GM10248 (cell line): ENCODE measurements at places on chromosomes 11 and 22.
A peak's percentile ranks its signal among the peaks of the same experiment; 100 is the strongest.

DNA sequence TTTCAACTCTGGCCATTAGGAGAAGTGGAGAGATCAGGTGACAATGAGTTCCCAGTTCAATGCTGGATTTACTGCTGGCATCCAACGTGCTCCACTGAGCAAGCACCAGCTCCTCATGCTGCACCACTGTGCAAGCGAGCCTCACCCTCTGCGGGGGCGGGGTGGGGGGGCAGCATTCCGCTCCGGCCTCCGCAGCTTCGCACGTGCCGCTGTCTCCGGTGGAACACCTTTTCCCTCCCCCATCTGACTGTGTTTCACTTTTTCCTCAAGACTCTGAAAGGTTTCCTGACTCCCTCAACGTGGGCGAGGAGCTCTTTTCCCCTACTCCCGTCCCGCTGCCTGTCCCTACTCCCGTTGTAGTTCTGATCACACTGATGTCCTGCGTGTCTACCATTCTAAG lies 835 bp upstream of the RHOD start:
- no peak for DNase-seq

GRCh38 chr11:44741976-44742375 lies 15.2 kb downstream of the TSPAN18 start:
- no peak for DNase-seq

DNA sequence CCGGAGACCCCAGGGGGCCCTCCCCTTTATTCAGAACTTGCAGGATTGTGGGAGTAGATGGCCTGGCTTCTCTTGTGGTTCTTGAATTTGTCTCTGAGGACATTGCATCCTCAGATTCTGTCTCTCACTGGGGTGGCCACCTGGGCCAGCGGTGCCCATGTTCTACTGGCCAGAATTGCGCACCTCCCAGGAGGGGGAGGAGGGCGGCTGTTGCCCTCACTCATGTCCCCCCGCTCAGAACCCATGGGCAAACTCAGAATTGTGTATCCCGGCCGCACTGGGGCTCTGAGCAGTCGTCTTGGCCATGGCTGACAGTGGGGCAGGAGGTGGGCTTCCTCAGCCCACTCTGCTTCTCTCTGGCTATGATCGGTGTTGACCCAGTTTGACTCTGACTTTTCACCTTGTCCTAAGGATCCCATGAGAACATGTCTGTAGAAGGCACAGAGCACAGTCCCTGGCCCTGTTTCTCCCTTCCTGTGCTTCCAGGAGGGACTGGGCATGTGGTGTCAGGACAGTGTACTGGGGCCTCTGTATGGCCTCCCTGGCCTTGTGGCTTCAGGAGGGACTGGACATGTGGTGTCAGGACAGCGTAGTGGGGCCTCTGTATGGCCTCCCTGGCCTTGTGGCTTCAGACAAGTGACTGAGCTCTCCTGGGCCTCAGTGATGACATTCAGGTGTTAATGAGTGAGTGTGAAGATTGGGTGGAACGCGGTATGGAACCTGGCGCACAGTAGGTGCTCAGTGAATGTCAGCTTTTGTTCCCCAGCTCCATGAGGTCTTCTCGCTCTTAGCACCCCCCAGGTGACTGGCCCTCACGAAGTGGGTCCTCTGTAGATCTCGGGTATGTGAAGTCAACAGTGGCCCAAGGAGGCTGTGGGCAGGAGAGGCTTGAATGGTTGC lies 99.3 kb downstream of the TBC1D22A start:
- no peak for DNase-seq

DNA sequence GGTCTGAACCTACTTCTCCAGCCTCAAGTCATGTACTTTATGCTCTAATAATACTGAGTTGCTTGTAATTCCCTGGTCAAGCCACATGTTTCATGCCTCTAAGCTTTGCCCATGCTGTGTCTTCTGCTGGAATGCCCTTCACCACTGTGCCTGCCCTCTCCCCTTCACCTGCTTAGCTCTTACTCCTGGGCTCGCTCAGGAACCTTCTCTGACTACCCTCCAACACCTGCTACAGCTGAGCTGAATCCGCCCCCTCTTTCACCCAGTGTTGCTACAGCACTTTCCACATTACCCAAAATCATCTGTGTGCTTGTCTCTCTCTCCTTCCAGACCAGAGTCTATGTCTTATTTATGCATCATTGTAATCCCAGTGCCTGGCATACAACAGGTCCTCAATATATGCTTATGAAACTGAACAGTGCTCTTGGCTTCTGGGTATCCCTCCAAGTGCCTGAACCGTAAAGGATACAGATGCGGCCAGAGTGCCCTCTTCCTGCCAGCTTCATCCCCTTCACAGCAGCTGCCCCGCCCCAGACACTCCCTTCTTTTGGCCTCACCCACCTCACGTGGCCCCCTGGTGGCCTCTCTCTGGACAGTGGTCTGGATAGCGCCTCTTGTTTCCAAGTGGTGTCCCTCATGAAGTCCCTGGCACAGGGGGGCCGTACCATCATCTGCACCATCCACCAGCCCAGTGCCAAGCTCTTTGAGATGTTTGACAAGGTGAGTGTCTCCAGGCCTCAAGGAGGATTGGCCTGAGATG lies 7.1 kb downstream of the ABCG4 start:
- no peak for DNase-seq

DNA sequence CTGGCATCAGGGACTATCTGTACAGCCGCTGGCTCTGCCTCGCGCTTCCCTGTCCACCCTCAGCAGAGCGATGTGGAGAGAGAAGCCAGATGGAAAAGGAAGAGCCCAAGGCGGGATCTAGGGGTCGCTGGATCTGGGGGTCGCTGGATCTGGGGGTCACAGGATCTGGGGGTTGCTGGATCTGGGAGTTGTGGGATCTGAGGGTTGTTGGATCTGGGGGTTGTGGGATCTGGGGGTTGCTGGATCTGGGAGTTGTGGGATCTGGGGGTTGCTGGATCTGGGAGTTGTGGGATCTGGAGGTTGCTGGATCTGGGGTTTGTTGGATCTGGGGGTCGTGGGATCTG lies 2.0 kb upstream of the MS4A10 start:
- DNase-seq = no peak

DNA sequence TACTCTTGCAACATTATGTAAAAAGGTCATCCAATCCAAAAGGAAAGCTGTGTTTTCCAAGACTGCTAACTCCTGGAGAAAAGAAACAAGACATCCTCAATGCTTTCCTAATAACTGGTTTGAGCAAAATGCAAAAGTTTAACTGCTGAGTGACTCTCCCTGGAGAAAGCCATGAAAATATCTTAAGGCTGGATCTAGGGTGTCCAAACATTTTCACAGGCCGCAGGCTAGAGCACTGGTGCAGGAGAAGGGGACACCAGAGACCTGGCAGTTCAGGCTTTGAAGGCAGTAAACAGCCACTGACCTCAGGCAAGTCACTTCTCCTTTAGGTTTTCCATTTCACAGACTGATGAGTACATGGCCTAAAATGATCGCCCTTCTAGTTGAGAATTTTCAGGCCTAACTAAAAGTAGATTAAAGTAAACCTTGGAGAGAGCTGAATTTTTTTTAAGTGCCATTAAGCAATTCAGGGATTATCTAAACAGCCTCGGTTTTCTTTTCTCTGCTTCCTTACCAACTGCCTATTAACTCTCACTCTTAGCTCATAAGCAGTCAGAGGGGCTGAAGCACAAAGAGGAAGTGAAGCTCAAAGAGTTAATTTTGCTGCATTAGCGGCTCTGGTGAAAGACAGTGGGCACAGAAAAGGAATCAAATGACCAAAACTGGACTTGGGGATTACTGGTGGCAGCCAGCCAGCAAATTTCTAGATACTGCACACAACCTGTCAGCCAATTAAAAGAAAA lies 2.3 kb downstream of the CHKA start:
- DNase-seq = peak; percentile 65

GRCh38 chr11:81975261-81975900 lies 758.3 kb downstream of the FAM181B start:
- no peak for DNase-seq

GRCh38 chr11:38788561-38788960 lies 2190.5 kb upstream of the RAG2 start:
- no peak for DNase-seq

DNA sequence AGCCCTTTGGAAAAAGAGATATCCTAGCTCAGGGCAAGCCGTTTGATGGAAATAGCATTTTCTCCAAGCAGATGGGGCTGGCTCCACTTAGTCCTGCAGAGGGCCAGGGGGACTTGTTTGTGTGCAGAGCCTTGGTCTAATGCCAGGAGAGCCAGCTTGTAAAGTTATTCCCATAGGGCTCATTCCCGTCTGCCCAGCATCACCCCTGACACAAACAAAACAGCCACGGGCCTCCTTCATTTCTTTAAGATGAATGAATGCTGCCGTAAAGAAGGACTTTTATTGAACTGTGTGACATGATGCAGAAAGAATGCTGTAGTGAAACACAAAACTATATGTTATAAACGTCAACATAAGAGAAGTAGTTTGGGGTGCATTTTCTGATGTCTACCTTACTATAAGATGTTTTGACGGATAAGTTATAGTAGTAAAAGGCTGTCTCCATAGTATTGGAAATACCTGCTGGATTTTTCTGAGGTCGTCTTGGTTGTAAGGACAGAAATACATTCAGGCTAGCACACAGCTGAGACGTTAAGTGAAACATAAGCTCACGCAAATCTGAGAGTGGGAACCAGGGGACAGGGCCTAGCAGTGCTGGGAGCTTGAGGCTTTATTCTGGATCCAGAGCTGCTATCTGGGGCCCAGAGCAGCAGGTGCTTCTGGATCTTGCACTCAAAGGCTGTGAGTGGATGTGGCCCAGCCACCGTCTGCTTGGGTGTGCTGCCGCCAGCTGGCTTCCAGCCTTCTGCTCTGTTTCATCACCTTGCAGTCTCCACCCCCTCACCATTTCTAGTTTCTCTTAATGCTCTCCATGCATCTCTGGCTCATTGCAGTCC lies 53.3 kb downstream of the NCAM1 start:
- no peak for DNase-seq

- DNase-seq = no peak
Measured at GRCh38 chr11:14587258-14587657, 56.3 kb upstream of the PDE3B start.

GRCh38 chr22:48952256-48953102 lies 875.2 kb downstream of the BRD1 start:
- peak; percentile 7 for DNase-seq

- DNase-seq = no peak
Measured at GRCh38 chr11:133886029-133886428, 40.7 kb upstream of the SPATA19 start.

DNA sequence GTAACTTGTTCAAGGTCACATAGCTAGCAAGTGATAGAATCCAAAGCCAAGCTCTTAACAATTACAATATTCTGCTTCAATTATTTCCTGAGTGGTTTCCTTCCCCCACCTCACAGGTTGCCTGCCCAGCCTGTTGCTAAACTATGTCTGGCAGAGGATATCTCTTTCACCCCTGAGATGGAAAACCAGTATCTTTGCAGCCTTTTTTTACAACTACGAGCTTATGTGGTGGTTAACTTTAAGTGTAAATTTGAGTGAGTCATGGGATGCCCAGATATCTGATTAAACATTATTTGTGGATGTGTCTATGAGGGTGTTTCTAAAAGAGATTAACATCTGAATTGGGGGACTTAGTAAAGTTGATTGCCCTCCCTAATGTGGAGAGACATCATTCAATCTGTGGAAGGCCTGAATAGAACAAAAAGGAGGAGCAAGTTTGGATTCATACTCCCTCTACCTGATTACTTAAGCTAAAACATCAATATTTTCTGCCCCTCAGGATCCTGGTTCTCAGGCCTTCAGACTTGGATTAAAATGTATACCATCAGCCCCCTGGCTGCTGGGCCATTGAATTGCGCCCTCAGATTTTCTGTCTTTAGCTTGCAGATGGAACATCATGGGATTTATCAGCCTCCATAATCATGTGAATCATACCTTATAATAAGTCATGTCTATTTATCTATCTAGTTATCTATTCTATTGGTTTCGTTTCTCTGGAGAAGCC lies 911.9 kb downstream of the METTL15 start:
- no peak for DNase-seq

DNA sequence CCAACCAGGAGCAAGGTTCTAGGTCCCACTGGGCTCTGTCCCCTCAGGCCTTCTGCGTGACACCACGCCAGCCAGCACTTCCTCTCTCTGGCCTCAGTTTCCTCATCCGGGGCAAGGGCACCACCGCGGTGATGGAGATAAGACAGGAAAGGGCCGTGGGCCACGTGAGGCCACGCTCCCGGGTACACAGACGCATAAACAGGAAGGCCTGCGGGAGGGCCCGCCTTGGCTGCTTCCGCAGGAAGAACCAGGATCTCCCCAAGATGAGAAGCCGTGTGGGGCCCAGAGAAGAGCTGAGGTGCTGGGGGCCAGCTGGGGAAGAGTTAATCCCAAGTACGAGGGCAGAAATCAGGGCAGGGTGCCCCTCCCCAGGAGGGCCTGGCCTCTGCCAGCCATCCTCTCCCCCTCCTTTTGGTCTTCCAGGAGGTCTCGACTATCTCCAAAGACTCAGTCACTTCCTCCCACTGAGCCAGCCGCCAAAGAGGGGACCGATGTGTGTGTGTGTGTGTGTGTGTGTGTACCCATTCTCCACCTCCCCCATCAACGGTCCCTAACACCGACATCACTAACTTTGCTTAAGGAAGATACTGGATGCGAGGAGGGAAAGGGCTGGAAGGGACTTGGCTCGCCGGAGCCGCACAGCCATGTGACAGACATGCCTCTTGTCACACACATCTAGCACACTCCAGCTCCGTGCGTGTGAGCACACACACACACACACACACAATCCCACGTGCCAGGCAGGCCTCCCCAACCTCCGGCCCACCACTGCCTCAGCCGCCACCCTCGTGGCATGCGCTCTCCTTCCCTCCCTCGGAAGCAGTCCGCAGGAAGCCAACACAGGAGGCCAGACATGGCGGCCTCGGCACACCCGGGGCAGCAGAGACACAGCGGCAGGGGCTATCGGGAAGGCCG lies 1.4 kb downstream of the MFNG start:
- DNase-seq = peak; percentile 80
